ENCODE measurements at places on chromosomes 6 and 20. TPM values are rescaled to one million over a fixed set of nuclear protein-coding genes. Genes with fewer than 3 reads are reported as not detected.

ID1 gene
- total RNA-seq: 326 TPM

TBP gene
- 20.3 TPM for total RNA-seq

GRCh38 chr6:39054577-39055142 lies 6.1 kb downstream of the GLP1R start:
- no peak for DNase-seq

GRCh38 chr20:3995749-3996320 lies 19.5 kb downstream of the RNF24 start:
- DNase-seq: no peak

- no peak for DNase-seq
These were observed 255.4 kb downstream of the TSHZ2 start for GRCh38 chr20:53227523-53227922.

DNA sequence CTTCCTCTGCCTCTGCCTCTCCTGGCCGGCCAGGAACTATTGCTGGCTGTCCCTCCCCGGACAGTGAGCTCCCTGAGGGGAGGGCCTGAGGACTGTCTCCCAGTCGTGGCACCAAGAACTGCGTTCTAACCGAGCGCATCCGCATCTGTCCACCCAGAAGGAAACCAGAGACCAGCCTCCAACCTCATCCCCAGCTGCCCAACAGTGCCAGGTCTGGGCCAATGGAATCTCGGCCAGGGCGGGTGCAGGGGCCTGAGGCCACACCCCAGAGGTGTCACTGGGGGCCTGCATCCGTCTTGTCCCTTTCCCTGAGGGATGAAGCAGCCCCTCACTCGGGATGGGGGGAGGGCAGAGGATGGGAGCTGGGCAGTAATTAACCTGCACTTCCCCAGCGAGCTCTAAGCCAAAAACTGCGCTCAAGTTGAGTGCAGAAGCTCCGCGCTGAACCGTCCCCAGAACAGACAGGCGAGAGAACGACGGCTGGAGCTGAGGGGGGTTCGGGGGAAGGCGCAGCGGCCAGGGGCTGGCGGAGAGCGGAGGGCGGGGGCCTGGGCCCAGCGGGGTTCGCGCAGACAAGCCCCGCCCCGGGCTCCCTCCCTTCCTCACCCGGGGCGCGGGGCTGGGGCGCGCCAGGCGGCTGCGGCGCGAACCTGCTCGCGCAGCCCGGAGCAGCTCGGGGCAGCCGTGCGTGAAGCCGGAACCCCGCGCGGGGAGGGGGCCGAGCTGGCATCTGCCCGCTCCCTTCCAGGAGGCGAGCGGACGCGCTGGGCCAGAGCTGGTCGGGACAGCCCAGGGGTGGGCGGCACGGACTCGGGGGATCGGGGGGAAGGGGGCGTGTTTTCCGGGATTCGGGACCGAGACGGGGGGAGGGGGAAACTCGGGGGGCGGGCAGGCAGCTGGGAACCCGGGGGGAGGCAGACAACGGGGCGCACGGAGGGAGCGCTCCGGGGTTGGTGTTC lies 1.4 kb downstream of the TFEB start:
- peak; percentile 36 for DNase-seq

DNA sequence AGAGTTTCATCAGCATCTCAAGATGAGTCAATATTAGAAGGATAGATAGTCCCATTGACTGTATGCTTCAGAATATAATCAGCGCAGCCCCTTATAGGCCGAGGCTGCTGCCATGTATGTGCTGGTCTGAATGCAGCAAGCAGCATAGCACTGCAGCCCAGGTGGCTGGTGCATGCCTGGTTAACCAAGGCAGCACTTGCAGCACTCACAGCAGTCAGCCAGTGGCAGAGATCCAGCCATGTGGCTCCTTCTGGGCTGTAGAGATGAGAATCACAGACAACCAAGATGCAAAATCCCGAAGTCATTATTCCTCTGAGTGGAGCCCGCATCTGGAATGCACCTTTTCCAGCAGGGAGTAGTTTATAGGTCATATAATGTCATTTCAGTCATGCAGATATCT lies 251.9 kb downstream of the UST start:
- DNase-seq: no peak

- DNase-seq: no peak
These were observed 7.8 kb upstream of the APMAP start for GRCh38 chr20:25000268-25000801.

- DNase-seq: no peak
These were observed 10.6 kb downstream of the TMEM242 start for GRCh38 chr6:157312757-157313156.

Measured in progenitor cell of endocrine pancreas (in vitro differentiated cells).